ENCODE measurements at places on chromosomes 6 and 20. TPM values are rescaled to one million over a fixed set of nuclear protein-coding genes. Genes with fewer than 3 reads are reported as not detected.
A peak's percentile ranks its signal among the peaks of the same experiment; 100 is the strongest.

- no peak for DNase-seq
- peaks cover 16% of the 10 kb centered on the region for H3K4me1 ChIP-seq
- H3K27ac ChIP-seq, result no peak overlapping the region
These were observed 1.4 kb upstream of the PRDM13 start for GRCh38 chr6:99605074-99605734.

DNA sequence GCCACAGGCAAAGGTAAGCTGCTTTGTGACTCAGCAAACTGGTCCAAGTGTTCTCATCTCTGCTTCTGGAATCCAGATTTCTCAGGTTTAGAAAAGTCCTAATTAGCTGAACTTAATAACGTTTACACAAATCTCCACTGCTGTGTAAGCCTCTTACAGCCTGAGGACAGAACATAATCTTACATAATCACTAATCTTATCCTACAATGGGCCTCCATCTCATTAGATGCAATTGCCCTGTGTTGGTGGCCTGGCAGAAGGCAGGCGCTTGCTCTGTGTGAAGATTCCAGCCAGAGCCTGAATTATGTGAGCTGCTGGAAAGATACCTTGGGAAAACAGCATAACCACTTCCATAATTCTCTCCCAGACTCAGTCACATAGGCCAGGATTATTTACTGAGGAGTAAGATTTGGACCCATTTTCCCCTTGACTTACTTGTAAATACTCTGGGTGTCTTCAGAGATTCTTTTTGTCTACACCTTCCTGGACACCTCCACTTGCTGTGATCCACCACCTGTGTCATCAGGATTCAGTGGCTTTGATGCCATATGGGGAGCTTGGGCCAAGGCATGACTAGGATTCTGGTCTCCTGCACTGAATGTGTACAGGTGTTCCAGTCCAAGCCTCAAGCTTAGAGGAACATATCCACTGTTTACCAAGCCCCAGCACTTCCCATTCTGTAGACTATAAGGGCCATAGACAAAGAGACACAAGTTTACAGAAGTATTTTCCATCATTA lies 104.4 kb downstream of the C6orf118 start:
- no peak overlapping the region for H3K27ac ChIP-seq
- DNase-seq, result no peak
- no peaks in the 10 kb centered on the region for H3K4me1 ChIP-seq
- H3K4me3 ChIP-seq, result no peak overlapping the region
- no peaks in the 10 kb centered on the region for H3K27me3 ChIP-seq

- H3K27ac ChIP-seq, result no peak overlapping the region
- H3K4me3 ChIP-seq, result no peak overlapping the region
- no peaks in the 10 kb centered on the region for H3K4me1 ChIP-seq
- no peaks in the 10 kb centered on the region for H3K36me3 ChIP-seq
- no peaks in the 10 kb centered on the region for H3K27me3 ChIP-seq
These were observed 141.5 kb downstream of the ATXN1 start for GRCh38 chr6:16619777-16620176.

DNA sequence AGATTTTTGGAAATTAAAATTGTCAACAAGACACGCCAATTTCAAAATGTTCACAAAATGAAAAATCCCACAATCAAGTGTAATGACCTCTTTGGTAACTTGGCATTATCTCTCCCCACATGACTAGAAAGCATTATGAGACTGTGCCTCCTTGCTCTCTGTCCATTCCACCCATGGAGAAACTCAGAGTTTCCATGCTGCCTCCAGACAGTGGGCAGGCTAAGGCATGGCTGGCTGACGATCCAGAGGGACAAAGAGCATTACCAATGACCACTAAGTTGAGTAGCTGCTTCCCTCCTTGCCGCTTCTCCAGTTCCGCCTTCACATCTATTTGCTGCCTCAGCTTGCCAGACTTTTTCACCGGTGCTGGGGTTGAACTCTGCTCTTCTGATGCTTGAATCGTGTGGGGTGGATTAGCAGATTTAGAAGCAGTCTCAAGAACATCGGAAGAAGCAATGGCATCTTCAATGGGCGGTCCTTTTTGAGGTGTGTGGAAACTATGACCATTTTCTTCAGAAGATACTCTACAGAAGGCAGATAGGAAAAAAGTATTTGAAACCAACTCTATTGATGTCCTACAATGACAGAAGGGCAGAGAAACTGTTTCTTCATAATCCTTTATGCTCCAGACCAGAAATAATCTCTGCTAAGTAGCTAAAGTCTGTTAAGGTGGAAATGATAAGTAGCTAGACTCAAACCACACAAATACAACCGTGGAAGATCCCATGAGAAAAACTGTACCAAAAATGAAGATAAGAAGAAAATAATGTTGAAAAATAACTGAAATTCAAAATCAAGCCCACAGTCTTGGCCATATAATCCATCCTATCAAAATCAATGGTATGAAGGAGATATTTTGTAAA lies 47.5 kb upstream of the ALDH8A1 start:
- no peaks in the 10 kb centered on the region for H3K36me3 ChIP-seq
- no peaks in the 10 kb centered on the region for H3K27me3 ChIP-seq
- no peak for DNase-seq

GRCh38 chr6:159904497-159904911 lies 13.7 kb downstream of the MAS1 start:
- no peaks in the 10 kb centered on the region for H3K36me3 ChIP-seq
- no peak overlapping the region for H3K27ac ChIP-seq
- no peaks in the 10 kb centered on the region for H3K27me3 ChIP-seq
- no peak for DNase-seq

- no peaks in the 10 kb centered on the region for H3K36me3 ChIP-seq
- no peak overlapping the region for H3K4me3 ChIP-seq
- no peak overlapping the region for H3K27ac ChIP-seq
- peaks cover 8% of the 10 kb centered on the region for H3K27me3 ChIP-seq
- no peak for DNase-seq
These were observed 100.0 kb downstream of the OR2B2 start for GRCh38 chr6:27812078-27812804.

GRCh38 chr6:46221222-46221793 lies 50.5 kb upstream of the ENPP5 start:
- no peak overlapping the region for H3K4me3 ChIP-seq
- H3K27me3 ChIP-seq, result peaks cover 1% of the 10 kb centered on the region
- no peaks in the 10 kb centered on the region for H3K4me1 ChIP-seq
- H3K36me3 ChIP-seq, result no peaks in the 10 kb centered on the region
- no peak overlapping the region for H3K27ac ChIP-seq
- peak; percentile 20 for DNase-seq

- no peak for DNase-seq
- H3K27ac ChIP-seq, result no peak overlapping the region
- peaks cover 8% of the 10 kb centered on the region for H3K4me1 ChIP-seq
These were observed 3.5 kb downstream of the PIGU start for GRCh38 chr20:34673412-34673811.

- peak; percentile 34 for DNase-seq
- H3K27ac ChIP-seq, result peak overlapping the region; percentile 94
- H3K4me3 ChIP-seq, result peak overlapping the region; percentile 97
- H3K27me3 ChIP-seq, result peaks cover 13% of the 10 kb centered on the region
- H3K36me3 ChIP-seq, result peaks cover 5% of the 10 kb centered on the region
- peaks cover 37% of the 10 kb centered on the region for H3K4me1 ChIP-seq
These were observed 504 bp downstream of the B4GALT5 start for GRCh38 chr20:49712996-49713752.

- no peak overlapping the region for H3K4me3 ChIP-seq
- no peak overlapping the region for H3K27ac ChIP-seq
- H3K36me3 ChIP-seq, result no peaks in the 10 kb centered on the region
- H3K27me3 ChIP-seq, result no peaks in the 10 kb centered on the region
- DNase-seq, result no peak
These were observed 289.4 kb upstream of the STXBP5 start for GRCh38 chr6:146914489-146915483.

DNA sequence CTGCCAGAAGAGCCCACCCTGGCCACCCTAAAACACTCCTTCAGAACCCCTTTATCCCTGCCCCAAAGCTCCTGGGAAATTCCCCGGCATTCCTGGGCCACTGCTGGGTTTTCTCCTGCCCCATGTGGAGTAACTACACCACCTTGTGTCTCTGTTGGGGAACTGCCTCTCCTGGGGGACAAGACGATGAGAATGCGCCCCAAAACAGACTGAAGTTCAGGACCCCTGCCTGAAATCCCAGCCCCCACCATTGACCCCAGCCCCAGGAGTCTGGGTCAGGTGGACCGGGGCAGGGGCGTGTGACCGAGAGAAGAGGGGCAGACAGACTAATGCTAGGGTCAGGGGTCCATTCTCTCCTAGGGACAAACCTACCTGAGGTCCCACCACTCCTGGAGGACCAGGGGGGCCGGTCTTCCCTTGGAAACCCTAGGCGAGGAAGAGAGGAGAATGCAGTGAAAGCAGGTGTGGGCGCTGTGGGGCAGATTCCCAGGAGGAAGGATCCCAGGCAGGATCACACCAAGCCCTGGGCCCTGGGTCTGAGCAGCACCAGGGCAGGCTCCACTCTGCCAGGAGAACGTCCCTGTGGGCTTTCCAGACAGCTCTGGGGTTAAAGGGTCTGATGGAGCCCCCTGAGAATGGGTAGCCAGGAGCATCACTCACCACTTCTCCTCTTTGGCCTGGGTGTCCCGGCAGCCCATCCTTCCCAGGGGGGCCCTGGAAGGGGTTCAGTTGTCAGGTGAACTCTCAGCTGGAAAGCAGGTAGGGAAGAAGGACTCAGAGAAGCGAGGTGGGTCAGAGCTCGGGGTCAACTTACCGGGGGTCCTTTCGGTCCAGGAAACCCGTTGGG lies 19.4 kb downstream of the COL11A2 start:
- H3K36me3 ChIP-seq, result peaks cover 13% of the 10 kb centered on the region
- no peak overlapping the region for H3K4me3 ChIP-seq
- H3K4me1 ChIP-seq, result peaks cover 2% of the 10 kb centered on the region
- peaks cover 14% of the 10 kb centered on the region for H3K27me3 ChIP-seq
- H3K27ac ChIP-seq, result no peak overlapping the region
- peak; percentile 41 for DNase-seq

DNA sequence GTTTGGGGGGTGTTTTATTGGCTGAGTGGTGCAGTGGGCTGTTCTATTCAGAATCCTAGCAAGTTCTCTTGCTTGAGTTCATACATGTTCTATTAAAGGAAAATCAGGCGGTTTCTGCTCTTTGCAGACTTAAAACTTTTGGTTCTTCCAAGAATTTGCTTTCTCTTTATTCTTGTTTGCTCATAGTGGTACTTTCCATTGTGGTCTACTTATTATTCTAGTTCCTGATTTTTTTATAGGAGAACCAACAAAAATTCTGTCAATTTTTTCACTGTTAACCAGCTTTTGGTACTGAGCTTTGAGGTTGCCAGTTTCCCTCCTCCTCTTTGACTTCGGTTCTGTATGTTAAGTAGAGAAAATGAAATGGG lies 6.7 kb downstream of the AFDN start:
- no peaks in the 10 kb centered on the region for H3K36me3 ChIP-seq
- no peak overlapping the region for H3K4me3 ChIP-seq
- no peaks in the 10 kb centered on the region for H3K27me3 ChIP-seq
- DNase-seq, result no peak
- no peak overlapping the region for H3K27ac ChIP-seq

DNA sequence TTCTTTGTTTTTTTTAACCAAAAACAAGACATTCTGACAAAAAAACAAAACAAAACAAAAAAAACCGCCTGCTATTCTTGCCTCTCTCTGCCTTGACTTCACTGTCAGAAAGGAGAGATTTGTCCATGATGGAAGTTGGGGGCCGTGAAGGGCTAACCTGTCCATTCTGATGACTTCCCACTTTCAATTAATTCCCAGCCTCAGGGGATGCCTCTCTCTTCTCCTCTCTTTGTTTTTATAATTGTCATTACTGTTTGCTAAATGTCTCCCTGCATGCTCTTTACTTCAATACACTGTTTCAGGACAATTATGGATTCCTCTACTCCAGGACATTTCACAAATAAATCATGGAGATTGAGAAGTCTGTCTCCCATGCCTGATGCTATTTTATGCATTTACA lies 130.5 kb upstream of the CNR1 start:
- DNase-seq, result no peak
- H3K27me3 ChIP-seq, result no peaks in the 10 kb centered on the region
- H3K4me3 ChIP-seq, result no peak overlapping the region
- H3K36me3 ChIP-seq, result no peaks in the 10 kb centered on the region
- peaks cover 3% of the 10 kb centered on the region for H3K4me1 ChIP-seq

DNA sequence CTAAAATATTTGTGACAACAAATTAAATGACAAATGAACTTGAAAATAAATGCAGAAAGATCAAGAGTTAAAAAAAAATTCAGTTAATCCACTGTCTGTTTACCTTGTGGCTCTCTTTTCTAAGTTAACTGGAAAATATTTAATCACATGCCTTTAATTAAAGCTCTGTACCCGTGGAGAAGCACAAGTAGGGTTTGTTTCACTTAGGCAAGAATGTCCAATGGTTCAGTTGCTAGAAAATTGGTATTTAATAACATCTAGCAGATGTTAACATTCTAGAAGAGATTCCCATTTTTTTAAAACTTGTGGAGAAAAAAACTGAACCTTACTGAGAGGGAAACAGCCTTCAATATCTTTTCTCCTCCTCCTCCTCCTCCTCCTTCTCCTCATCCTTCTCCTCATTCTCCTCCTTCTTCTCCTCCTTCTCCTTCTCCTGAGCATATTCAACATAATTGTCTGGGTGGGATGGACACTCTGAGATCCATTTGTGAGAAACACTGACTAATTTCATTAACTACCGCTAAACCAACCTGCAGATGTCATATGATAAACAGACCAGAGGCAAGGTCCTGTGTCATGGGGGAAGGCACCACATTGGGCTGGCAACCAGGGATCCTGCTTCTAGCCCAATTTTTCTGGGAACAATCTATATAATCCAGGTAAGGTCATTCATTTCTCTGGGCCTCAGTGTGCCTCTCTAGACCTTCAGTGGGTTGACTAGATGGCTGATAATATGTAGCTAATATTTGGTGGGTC lies 44.1 kb upstream of the AKIRIN2 start:
- H3K4me3 ChIP-seq, result no peak overlapping the region
- DNase-seq, result no peak
- H3K27ac ChIP-seq, result no peak overlapping the region
- no peaks in the 10 kb centered on the region for H3K36me3 ChIP-seq
- H3K27me3 ChIP-seq, result no peaks in the 10 kb centered on the region
- H3K4me1 ChIP-seq, result no peaks in the 10 kb centered on the region

- no peak overlapping the region for H3K4me3 ChIP-seq
- no peaks in the 10 kb centered on the region for H3K27me3 ChIP-seq
- DNase-seq, result no peak
- H3K36me3 ChIP-seq, result no peaks in the 10 kb centered on the region
These were observed 3.8 kb downstream of the SLC13A3 start for GRCh38 chr20:46647469-46647868.

DLL1 gene
- 59.5 TPM for total RNA-seq

OR2B6 gene
- total RNA-seq, result not detected

GNMT gene
- 0.59 TPM for total RNA-seq

CHRNA4 gene
- 2.6 TPM for total RNA-seq

SPTLC3 gene
- 0.41 TPM for total RNA-seq

TBPL1 gene
- total RNA-seq, result 40.0 TPM

NR2E1 gene
- not detected for total RNA-seq

CGAS gene
- total RNA-seq, result 1.8 TPM

L3MBTL1 gene
- 19.8 TPM for total RNA-seq

ISM1 gene
- total RNA-seq, result 23.8 TPM

TRIM40 gene
- not detected for total RNA-seq

FOXA2 gene
- total RNA-seq, result 0.59 TPM

All from endothelial cell (in vitro differentiated cells).